ENCODE measurements at places on chromosomes 11 and 22.

DNA sequence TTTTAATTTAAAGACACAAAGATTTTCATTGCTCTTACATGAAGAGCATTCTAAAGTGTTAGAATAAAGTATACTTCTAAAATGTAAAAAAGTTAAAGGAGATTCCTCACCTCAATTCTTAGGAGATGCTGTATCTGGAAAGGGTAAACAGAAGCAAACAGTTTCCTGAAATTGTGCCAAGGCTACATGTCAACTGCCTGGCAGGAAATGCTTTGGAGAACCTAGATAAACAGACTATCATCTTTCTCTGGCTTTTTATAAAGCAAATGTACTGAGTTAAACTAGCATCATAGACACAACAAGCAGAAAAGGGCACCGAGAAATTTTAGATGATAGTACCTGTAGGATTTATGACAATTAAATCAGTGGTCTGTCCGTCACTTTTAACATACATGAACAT lies 24.7 kb upstream of the AKIP1 start:
- DNase-seq, result no peak

DNA sequence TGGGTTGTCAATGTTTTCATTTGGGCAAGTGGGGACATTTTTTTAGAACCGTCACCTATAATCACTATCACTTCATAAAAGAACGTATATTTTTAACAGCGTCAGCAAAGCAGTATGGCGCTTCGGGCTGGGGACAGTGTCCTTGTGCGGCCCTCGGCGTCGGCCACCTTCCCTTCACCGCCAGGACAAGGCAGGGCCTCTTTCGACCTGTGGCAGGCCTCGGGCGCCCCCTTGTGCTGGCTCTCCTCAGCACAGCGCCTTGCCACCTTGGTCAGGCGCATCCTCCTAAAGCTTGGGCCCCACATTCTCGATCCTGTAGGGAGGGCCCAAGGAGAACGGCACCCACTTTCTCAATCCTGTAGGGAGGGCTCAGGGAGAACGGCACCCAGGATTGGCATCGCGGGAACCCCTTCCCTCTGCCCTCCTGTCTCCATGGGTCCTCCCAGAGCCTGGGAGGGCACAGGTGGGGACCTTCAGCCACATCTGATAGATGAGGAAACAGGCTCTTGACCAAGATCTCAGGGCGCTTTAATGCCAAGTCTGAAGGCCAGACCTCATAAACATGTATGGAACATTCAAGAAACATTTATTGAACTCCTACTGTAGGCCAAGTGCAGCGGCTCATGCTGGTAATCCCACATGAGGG lies 11.5 kb upstream of the FADD start:
- DNase-seq, result peak; percentile 35

DNA sequence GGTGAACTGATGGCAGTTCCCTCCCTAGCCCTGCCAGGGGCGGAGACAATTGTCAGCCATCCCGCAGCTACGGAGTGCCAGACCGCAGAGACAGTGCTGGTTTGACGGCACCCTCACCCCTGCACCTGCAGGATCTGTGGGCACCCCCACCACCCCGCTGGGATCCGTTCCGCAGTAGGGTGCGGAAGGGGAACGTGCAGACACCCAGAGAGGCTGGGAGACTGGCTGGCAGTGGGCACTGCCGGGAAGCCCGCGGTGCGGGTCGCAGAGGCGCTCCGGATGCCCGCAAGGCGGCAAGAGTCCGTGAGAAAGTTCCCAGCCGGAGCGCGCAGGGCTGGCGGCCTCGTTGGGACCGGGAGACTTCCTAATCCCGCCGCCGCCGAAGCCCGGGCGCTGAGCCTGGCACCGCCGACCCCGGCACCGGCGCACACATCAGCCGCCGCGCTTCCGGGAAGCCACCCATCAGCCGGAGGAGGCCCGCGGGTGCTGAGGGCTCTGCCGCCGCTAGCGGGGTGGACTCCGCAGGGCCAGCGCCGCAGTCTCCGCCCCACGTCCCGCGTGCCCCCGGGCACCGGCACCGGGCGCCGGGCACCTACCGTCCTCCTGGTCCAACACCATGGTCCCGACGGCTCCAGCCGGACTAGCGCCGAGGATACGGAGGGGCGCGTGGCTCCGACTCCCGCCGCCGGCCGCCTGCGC lies 4.3 kb upstream of the LMO1 start:
- no peak for DNase-seq

GRCh38 chr22:37401401-37402183 lies 25.7 kb downstream of the ELFN2 start:
- DNase-seq, result no peak

- no peak for DNase-seq
Measured at GRCh38 chr22:48078825-48079224, 1316.4 kb downstream of the TBC1D22A start.
